SJSA1 (cell line): ENCODE measurements at places on chromosomes 6 and 20.
A peak's percentile ranks its signal among the peaks of the same experiment; 100 is the strongest.

DNA sequence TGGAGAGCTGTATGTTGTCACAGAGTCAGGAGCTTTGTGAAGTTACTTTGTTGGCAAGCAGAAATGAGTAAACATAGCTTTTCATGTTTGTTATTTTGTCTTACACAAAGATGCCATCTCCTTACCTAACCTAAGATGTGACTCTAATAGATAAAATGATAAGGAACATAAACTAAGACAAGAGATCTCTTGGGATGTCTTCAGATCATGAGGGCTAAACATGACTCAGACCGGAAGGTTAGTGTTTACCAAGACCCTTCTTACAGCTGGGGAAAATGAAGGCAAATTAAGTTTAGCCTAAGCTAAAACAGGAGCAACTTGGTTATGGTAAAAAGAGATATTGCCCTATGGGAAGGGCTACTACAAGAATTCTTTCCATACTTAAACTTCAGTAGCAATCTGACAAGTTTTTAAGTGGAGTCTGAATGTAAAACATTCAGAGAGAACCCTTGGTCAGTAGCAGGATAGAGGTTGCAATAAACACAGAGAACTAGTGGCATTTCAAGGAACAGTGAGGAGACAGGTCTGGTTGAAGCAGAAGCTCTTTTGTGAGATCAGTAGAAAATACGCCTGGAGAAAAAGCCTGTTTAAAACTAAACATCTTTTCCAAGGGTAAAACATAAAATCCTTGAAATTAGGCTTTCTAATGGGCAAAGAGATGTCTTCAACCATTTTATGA lies 29.9 kb downstream of the SGK1 start:
- no peak for DNase-seq

DNA sequence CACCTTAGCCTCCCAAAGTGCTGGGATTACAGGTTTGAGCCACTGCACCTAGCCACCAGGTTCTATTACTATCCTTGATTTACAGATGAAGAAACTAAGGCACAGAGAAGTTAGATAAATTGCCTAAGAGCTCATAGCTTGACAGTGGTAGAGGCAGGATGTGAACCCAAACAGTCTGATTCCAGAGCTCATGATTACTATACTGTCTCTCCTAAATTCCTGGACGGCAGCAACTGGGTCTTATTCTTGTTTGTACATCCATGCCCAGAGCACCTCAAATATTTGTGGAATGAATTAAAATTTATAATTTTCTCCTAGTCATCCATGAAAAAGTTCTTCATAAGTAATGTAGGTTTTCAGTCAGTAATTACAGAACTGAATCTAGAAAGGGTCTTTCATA lies 15.1 kb downstream of the PDSS2 start:
- DNase-seq = no peak

DNA sequence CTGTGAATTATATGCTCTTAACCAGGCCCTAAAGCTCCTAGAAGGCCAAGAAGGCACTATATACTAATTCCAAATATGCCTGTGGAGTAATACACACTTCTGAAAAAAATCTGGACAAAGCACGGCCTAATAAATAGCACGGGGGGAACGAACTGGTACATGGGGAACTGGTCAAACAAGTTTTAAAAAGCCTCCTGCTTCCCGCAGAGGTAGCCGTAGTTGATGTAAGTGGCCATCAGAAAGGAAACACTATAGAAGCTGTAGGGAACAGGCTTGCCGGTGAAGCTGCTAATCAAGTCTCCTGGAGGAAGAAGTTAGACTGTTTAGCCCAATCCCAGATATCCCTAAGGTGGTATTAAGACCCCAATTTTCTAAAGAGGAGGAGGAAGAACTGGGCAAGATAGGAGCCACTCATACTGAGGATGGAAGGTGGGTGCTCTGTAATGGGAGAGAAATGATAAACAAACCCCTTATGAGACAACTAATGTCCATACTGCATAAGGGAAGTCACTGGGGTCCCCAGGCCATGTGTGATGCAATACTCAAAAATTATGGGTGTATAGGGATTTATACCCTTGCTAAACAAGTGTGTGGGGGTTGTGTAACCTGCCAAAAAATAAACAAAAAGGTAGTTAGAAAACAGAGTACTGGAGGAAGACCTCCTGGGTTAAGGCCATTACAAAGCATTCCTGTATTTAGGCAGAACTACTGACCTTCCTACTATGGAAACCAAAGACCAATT lies 27.1 kb upstream of the ZNF318 start:
- DNase-seq = no peak

- peak; percentile 34 for DNase-seq
Observed at GRCh38 chr6:165663377-165663735, 315 bp upstream of the PDE10A start.

DNA sequence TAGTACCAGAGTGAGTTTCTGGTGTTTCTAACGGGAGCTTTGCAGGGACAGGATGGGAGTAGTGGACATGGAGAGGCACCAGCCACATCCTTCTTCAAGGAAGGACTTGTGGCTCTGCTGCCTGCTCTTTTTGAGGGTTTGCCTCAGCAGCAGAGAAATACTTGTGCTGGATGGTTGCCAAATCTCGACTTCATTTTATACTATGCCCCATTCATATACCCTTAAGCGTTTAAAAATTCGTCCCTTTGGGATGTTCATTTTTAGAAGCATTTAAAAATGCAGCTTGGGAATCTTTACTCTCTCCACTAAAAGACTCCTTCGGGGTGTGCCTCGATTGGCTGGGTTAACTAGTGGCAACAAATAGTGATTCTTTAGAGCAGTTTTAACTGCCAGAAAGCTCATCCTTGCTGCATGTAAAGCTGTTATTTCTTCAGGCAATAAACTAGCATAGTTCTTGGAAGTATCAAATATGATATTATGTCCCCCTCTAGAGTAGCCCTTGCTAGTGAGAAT lies 126.5 kb upstream of the B3GAT2 start:
- no peak for DNase-seq

DNA sequence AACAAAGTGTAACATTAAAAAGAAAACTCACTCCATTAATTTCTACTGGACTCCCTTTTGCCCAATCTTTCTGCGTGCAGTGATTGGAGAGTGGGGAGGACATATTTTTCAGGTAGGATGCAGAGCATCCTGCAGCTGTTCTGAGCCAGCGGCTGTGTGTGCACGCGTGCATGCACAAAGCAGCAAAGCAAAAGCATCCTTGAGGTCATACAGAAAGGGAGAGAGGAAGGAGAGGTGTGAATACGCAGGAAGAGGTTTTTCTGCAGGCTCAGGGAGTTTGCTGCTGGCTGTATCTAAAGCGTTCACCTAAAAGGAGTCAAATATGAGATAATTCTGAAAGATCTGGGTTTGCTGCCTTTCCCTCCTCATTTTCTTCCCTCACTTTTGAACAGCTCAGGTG lies 108.4 kb downstream of the HUS1B start:
- DNase-seq = no peak

- no peak for DNase-seq
Observed at GRCh38 chr20:19310541-19310940, 98.1 kb downstream of the SLC24A3 start.

DNA sequence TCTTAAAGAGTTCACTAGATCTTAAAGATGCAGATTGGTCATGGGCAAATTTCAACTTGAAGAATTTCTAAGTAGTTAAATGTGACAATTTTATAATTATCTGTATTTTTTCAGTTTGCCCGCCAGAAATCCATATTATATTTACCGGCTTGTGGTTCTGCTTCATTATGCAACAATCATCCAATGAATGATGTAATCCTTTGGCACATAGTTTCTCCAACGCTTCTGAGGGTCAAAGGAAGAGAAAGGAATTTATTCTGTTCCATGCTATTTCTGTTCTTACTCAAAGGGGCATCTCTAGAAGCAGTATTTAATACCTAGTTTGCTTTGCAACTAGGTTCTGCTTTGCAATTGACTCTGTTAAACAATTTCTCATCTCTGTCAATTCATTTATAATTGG lies 359.3 kb upstream of the PLCB4 start:
- DNase-seq = no peak

GRCh38 chr6:113857556-113858479 lies 673 bp downstream of the MARCKS start:
- DNase-seq = no peak
